Bronchial epithelial cell (primary cell): ENCODE measurements at places on chromosomes 7 and 10. TPM values are rescaled to one million over a fixed set of nuclear protein-coding genes. Genes with fewer than 3 reads are reported as not detected.
A peak's percentile ranks its signal among the peaks of the same experiment; 100 is the strongest.

DNA sequence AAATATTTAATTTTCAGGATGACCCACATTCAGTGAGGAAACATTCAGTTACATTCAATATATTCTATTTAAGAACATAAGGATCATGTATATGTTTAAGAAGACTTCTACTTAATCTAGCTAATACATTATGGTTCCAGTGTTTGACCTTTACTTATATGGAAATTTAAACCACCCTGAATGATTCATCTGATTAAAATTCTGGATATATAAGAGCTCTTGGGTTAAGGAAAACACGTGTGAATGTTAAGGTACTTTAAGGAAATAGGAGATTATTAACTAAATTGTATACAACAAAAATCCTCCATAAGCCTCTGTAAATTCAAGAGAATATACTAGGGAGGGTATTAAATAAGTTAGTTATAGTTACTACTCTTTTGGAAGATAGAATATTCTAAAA lies 40.9 kb downstream of the HDAC9 start:
- peak; percentile 28 for DNase-seq

DNA sequence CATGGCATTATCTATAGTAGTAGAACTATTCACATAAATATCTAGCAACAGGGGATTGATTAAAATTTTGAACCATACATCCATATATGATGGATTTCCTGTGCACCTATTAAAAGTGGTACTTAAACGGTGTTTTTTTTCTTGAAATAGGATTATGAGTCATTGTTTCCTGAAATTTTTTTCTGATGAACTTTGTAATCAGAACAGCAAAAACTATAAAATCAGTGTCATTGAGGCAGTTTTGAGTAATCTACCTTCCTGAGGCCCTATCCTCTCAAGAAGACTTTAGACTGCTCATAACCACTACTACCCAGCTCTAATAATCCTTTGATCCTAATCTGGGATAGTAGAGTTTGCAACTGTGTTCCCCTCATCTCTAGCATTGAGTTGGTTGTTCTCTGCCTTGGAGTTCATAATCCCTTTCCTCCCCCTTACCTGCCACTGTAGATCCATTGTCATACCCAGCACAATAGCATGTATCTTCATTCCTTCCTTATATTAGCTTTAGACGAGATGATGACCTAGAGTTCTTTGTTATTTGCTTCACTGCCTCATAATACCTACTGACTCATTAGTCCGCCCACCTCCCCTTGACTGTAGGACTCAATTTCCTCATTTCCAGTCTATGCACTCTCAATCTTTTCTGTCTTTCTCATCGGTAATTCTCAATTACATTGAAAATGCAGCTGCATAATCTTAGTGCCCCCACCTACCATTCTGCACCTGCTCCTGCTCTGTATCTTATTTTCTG lies 133.4 kb downstream of the LRRC4 start:
- DNase-seq: peak; percentile 71

The TAX1BP1 gene
- 92.1 and 150 TPM in 2 replicates for total RNA-seq

The ZNRF2 gene
- 18.4 and 23.4 TPM in 2 replicates for total RNA-seq

The CYP26C1 gene
- total RNA-seq: under 0.01 TPM in 2 replicates
